ENCODE measurements at places on chromosomes 6 and 20.

DNA sequence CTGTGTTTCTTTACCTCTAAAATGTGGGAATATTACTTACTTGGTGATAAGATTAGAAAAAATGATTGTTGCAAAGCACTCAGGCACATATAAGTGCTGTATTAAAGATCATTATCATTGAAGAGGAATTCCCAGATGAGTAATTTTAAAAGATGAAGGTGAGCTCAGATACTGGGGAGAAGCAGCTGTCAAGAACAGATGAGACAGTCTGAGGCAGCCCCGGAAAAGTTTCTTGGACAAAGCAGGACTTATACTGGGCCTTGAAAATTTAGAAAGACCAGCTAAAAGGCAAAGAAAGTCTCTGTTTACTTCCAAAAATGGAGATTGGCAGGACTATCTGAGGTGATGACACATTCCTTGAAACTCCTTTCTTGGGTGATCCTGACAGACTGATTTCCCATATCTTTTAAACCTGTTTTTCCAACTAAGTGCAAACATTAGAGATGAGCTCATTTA is 93.8 kb upstream of the MARCKS start:
- no peak for DNase-seq

GRCh38 chr6:94478133-94479005 is 1059.0 kb upstream of the EPHA7 start:
- no peak for DNase-seq

DNA sequence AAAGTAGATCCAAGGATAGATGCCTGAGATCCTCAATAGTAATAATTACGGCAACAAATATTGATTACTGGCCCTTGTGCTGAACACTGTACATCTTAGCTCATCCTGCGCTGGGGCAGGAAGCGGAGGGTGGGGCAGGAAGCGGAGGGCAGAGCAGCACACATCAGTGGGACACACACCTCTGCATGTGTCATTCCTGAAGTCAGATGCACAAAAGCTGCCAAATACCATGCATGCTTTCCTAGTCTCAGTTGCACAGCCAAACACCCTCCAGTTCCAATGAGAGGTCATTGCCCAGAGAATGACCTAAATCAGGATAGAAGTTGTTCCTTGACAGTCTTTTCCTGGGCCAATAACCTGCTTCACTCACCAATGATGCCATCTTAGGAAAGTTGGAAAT is 74.4 kb upstream of the FOXC1 start:
- DNase-seq = peak; percentile 7

DNA sequence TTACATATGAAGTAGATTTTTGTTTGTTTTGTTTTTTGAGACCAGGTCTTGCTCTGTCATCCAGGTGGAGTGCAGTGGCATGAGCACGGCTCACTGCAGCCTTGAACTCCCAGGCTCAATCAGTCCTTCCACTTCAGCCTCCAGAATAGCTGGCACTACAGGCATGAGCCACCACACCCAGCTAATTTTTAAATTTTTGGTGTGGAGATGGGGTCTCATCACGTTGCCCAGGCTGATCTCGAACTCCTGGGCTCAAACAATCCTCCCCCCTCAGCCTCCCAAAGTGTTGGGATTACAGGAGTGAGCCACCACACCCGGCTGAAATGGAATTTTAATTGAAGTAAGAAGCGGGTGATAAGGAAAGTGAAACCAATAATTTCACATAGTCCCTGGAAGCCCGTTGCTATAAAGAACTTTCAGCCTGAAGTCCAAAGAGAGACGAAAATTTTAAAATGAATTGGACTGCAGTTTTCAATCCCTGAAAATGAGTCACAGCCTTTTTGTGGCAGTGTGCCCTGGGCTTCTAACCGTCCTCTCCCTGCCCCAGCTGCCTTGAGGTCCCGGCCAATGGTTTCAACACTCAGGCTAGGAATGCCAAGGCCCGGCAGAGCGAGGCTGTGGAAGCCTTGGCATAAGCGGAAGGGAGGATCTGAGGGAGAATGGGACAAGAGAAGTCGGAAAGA is 757 bp downstream of the RAET1E start:
- DNase-seq = peak; percentile 93

DNA sequence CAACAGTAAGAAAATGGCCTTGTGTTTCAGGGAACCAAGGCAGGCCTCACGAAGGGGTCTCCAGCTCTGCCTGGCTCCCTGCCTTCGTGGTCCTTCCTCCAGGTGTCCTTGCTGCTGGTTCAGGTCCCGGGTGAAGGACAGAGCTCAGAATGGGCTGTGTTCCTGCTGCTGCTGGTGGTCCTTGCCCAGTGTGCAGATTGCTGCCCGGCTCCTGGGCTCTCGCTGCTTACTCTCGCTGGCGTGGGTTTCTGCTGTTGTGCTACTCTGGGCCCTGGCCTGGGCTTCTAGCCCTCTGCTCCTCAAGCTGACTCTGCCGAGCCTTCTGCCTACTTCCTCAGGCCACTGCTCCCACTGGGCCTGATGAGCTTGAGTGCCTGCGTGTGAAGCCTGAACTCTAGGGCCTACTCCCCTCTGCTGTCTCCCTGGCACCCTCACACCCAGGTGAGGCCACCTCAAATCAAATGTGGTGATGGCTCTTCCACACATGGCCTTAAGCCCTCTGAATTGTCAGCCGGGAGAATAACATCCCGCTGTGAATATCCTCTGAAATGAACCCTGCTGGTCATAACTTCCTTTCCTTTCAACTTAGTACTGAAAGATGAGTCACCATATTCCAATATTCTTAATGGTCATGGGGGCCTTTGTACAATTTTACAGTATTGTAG is 171.6 kb downstream of the FOXC1 start:
- no peak for DNase-seq

GRCh38 chr6:142886431-142887170 is 58.4 kb downstream of the HIVEP2 start:
- DNase-seq = peak; percentile 72

DNA sequence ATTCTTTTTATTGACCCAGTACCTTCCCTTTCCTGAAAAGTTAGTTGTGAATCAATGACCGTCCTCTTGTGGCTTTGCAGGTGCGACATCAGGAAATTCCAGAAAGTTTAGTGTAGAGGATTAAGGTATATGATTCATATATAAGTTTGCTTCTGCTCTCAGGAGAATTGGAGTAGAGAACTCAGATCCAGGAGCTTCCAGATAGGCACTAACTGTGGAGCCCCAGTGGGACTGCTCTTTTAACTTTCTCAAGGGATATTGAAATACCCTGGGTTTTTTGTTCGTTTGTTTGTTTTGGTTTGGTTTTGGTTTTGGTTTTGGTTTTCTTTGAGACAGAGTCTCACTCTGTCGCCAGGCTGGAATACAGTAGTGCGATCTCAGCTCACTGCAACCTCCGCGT is 9.5 kb downstream of the TAAR2 start:
- no peak for DNase-seq

DNA sequence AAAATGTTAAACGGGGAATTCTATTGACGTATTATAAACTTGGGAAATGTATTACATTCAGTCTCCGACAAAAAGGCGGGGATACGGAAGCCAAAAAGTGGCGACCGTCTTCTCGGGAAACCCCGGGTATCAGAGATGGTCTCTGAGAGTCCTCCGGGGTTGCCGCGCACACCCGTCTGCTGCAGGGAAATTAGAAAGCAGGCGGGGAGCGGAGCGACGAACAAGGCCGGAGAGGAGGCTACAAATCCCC is 1.5 kb downstream of the SALL4 start:
- DNase-seq = peak; percentile 7

DNA sequence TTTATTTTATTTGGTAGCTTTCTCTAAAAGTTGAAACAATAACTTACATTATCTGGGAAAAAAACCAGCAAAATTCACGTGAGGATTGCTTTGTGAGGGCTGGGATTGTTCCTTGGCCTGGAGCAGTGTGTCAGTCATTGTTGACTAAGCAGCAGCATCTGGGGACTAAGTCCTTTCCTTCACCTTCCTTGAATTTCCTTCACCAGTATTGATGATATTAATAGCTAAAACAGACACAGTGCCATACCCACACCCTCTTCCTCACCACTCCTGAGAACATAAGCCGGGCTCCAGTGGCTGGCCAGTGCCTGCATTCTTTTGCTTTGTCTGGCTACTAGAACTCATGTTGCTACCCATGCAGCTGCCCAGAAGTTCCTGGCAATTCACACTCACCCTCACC is 23.7 kb downstream of the PLCB1 start:
- DNase-seq = no peak

DNA sequence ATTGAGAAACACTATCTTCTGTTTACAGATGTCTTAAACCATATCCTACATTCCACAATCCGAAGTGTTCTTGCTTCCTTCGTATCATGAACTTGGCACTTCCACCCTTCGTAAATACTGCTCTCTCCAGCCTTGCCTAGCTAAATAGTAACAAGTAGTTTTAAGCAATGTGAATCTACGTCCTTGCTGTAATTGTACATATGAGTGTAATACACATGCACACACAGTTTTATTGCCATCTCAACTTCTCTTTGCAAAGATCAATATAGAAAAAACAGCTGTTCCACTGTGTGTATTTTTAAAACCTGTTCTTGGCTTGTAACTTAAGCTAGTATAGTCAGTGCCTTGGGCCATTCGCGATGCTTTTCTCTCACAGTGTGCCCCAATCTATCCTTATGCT is 1524.7 kb downstream of the GRIK2 start:
- DNase-seq = no peak

GRCh38 chr6:5998236-5998635 is 8.5 kb downstream of the NRN1 start:
- no peak for DNase-seq

DNA sequence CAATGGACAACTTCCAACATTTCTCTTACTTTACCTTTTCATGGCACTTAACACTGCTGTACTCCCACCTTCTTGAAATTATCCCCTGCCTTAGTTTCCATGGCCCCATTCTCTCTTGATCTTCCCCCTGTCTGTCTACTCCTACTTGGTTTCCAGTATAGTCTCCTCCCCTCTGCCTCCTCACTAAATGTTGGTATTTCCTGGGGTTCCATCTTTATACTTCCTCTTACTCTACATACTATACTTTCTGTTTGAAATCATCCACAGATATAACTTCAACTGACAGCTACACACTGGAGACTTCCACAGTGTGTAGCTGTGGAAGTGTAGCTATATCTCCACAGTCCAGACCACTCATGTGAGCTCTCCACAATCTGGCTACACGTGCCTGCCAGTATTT is 13.5 kb downstream of the ZHX3 start:
- DNase-seq = no peak

- no peak for DNase-seq
These were observed 755.8 kb downstream of the PRIM2 start for GRCh38 chr6:58073263-58073662.

- peak; percentile 49 for DNase-seq
These were observed 125.9 kb downstream of the TRMT11 start for GRCh38 chr6:126112171-126112632.

GRCh38 chr20:6115221-6115895 is 7.5 kb downstream of the FERMT1 start:
- no peak for DNase-seq

DNA sequence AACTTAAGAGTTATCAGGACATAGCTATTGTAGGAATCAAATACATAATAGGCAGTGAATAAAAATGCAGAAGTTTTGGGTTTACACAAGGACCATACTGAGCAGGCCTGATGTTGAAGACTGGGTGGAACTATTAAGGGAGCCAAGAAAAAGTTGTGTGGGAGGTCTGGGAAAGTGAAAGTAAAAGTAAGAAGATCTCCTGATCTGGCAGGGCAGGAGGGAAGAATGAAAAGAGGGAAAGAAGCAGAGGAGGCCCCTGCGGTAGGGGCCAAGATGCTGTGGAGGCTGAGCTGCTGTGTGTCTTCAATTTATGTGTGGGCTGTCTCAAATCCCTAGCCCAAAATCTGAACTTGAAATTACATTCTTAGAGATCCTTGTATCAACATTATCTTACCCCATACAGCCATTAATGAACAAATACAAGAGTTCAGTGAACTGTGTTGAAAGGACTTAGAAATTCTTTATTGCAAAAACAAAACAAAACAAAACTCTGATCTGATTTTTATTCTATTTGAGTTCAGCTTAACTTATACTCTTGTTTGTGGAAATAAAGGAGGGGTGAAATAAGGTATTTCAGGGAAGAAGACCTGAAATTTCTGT is 1183.8 kb downstream of the HACE1 start:
- DNase-seq = peak; percentile 13

GRCh38 chr20:49676581-49677291 is 36.9 kb downstream of the B4GALT5 start:
- DNase-seq = peak; percentile 42

- peak; percentile 50 for DNase-seq
These were observed 394.0 kb downstream of the LAMA2 start for GRCh38 chr6:129276986-129277385.

DNA sequence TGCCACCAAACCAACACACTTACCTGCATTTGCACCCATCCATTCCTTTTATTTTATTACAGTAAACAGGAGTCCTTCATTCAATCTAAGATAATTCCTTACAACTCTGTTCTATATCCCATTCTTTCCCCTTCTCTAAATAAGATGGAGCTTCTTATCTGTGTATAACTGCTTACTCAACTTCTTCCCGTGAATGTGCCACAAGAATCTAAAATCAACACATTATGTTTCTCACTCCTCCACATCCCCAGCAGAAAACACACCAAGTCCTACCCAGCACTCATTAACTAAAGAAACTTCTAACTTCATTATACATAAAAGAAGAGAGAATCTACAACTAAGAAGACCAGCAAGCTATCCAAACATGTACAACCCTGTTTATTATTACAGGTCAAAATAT is 141.1 kb downstream of the COL21A1 start:
- DNase-seq = peak; percentile 19

- DNase-seq = no peak
These were observed 1418.7 kb downstream of the GRIK2 start for GRCh38 chr6:102812242-102812641.

DNA sequence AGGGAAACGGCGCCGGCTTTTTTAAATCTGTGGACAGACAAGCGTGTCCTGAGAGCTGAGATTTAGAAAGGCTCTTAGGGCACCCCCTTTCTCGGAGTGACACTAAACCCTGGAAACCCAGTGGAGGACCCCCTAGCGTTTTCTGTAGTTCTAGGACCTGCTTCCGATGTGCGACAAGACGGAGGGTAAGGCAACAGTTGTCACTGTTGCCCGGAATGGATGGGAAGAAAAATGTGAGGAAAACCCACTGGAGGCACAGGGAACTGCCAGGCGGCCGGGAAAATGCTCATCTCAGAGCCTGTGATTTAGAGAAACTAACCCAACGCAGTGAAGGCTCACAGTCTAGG is 551 bp upstream of the ATP5F1E start:
- no peak for DNase-seq

GRCh38 chr6:73790574-73790973 is 94.6 kb downstream of the CD109 start:
- no peak for DNase-seq

- DNase-seq = no peak
These were observed 159.6 kb upstream of the PMEPA1 start for GRCh38 chr20:57869291-57869950.

DNA sequence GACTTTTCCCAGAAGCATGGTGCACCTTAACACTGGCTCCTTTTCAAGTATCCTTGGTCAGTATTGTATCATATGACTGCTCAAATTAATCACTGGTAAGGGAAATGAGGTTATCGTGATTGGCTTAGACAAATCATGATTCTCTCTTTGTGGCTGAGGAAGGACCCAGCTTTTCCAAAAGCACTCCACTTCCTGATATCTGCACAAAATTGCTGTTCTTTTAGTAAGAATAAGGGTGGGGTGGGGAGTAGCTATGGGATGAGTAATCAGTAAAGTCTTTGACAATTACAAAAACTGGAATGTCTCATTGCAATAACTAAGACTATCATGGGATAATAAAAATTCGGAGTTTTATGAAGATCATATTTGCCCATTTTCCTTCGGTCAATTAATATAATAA is 9.0 kb upstream of the RIPPLY2 start:
- DNase-seq = no peak
